ENCODE measurements at places on chromosomes 12 and 14.

DNA sequence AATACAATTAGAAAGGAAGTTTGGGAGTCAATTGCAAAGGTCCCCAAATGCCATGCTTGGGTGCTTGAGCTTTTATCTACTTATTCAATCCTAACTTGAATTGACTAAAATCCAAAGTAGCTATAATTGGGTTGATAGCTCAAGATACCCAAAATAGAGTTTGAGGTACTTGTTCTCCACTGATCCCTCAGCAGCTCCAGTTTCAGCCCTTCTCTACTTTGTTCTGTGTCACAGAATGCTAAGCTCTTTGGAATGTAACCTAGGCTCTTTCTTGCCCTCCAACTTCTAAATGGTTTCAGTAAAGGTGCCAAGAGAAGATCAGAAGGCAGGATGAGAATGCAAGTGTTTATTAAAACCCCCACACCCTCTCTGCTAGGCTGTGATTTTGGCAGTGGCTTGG lies 251.4 kb upstream of the CLEC14A start:
- no peak for DNase-seq

- peak; percentile 51 for DNase-seq
Observed at GRCh38 chr12:9792961-9793617, 32.4 kb upstream of the CD69 start.

- DNase-seq: no peak
Observed at GRCh38 chr12:115094163-115094816, 410.3 kb upstream of the TBX3 start.

GRCh38 chr14:48575772-48576171 lies 900.4 kb upstream of the MDGA2 start:
- DNase-seq: no peak

- DNase-seq: peak; percentile 74
Observed at GRCh38 chr12:55068416-55069010, 48.7 kb downstream of the NEUROD4 start.

DNA sequence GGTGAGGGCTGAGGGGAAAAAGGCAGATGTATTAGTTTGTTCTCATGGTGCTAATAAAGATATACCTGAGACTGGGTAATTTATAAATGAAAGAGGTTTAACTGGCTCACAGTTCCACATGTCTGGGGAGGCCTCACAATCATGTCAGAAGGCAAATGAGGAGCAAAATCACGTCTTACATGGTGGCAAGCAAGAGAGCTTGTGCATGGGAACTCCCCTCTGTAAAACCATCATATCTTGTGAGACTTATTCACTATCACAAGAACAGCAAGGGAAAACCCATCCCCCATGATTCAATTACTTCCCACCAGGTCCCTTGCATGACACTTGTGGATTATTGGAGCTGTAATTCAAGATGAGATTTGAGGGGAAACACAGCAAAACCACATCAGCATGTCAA lies 1220.9 kb downstream of the GALC start:
- no peak for DNase-seq

GRCh38 chr14:53999061-53999488 lies 42.5 kb upstream of the BMP4 start:
- peak; percentile 73 for DNase-seq

DNA sequence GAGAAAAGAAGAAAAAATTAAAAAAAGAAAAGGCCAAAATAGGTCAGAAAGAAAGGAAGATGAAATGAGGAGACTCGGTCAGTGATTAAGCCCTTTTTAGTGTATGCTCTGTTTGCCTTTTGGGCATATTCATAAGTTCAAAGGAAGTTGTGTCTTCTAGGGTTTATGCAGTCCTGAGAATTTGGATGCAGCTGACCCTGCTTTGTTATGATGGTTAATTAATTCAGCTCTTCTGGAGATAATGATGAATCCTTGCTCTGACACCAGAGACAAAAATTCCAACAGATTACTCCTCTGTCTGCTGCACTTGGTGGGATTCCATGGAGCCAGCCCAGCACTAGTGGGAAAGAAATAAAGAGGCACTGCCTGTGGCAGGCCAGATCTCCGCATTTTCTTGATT lies 4.5 kb upstream of the SLC7A8 start:
- no peak for DNase-seq
